ENCODE measurements at places on chromosomes 1 and 21.

- no peak for DNase-seq
Observed at GRCh38 chr21:28693476-28693875, 299.2 kb downstream of the LTN1 start.

DNA sequence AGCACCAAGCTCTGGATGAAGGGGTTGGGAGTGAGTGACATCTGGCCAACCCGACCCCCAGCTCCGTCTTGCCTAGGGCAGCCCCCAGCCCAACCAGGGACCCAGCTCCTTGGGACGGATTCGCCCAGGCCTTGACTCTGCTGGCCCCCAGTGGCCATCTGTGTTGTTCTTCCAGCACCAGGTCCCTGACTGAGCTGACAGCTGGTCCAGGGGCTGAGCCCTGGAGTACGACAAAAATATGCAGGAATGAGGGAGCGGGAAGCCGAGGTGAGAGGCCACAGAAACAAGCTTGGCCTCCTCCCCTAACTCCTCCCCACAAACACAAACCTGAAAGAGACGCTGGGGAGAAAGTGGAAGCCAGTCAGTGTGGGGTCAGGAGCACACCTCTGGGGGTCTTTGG lies 55.0 kb upstream of the PAX7 start:
- peak; percentile 31 for DNase-seq

DNA sequence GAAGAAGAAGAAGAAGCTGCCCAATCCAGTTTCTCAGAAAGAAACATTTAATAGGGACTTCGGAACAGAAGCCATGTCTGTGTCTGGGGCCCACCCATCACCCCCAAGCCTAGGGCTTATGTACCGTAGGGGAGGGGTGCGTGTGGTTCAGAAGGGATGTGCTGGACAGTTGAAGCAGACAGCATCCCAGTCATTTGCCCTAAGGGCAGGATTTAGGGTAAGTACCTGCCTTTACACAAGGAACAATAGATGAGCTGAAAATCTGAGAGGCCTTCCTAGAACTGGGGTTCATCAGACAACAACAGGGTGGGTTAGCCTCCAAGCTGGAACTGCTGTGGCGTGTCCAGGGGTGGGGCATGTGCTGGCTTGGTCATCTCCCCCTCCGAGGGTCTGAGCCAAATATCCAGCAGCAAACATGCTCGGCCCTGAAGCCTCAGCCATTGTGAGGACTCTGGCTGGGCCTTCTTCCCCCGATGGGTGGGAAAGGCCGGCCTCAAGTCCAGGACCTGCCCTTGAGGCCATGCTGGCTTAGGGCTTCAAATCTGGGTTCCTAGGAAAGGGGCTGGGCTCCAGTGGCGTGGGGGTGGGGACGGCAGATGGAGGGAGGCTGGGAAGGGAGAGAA lies 12.1 kb downstream of the CSTB start:
- no peak for DNase-seq

DNA sequence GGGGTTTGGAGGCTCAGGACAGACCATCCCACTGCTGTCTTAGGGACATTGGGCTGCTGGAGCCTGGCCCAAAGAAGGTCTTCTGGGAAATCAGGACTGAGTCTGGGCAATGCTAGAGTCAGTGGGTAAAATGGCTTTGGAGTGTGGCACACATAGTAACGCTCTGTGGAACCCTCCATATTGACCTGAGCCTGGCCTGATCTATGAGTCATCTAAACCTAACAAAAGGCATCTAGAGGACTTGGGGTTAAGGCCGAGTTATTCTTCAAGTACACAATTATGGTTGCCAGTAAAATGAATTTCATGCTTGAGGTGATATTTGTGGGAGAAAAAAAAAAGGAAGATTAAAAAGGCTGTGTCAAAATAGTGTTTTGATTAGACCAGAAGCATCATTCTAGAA lies 77.7 kb downstream of the ST6GALNAC5 start:
- DNase-seq, result no peak

Data from CD4-positive, alpha-beta T cell treated with Interleukin-4 for 1 hour (primary cell).